ENCODE measurements at places on chromosomes 13 and 19. TPM values are rescaled to one million over a fixed set of nuclear protein-coding genes. Genes with fewer than 3 reads are reported as not detected.

GRCh38 chr19:40596608-40597328, 4.4 kb upstream of the LTBP4 start:
- DNase-seq: no peak

CNMD gene
- not detected for polyA plus RNA-seq

DNA sequence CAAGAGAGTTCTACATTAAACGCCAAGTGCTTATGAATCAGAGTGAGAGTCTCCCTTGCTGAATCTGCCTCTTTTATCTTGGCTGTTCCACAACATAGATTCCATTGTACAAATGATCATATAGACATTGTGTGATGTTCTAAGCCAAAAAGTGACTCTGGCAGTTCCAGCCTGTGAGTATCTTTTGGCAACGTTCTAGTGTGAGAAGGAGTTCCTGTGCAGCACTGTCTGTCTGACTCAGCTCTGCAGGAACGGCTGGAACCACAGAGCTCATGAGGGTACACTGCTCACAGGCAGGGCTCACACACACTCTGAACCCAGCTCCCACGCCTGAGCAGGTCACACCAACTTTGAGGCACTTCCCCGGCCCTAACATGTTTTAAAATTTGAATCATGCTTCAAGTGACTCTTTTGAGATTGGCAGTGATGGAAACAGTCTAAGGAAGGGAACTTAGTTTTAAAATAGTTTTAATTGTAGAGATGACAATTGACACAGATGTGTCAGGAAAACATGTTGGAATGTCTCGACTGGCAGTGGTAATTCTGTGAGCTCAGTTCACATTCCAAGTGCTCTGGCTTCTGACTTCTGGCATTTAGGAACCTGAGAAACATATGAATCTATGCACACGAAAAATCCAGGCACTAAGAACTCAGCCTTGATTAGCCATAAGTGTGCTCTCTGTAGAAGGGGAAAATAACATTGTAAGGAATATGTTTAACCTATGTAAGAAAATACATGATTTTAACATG, 272.0 kb downstream of the UQCRFS1 start:
- no peak for DNase-seq

DNA sequence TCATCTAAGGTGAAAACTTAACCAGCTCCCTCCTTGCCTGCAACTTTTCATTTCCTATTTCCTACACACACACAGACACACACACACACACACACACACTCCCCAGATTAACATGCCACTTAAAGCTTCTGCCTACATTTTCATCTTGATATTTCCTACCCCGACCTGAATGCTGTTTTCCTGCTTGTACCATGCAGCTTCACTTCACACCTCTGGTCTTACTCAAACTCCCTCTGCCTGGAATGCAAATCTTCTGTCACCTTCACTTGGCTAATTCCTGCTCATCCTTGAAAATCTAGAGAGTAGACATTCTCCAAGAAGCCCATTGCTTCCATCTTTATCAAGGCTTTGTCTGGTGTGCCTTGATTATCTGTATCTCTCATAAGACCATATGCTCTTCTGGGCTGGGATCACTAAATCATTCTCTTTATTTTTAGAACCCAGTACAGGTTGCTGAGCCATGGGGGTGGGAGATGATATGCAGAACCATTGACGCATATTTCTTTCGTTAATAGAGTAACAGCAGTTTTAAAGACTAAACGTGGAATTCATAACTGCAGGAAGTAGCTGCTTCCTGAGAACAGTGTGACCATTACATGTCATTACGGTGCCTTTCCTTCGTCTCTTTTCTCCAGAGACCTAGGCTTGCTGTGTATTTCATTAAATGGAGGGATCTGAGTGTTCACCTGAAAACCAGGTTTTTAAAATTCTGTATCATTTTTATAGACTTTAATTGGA, 37.7 kb downstream of the CNMD start:
- DNase-seq: no peak

MAST1 gene
- 0.22 TPM for polyA plus RNA-seq

THSD8 gene
- 3.1 TPM for polyA plus RNA-seq

DNA sequence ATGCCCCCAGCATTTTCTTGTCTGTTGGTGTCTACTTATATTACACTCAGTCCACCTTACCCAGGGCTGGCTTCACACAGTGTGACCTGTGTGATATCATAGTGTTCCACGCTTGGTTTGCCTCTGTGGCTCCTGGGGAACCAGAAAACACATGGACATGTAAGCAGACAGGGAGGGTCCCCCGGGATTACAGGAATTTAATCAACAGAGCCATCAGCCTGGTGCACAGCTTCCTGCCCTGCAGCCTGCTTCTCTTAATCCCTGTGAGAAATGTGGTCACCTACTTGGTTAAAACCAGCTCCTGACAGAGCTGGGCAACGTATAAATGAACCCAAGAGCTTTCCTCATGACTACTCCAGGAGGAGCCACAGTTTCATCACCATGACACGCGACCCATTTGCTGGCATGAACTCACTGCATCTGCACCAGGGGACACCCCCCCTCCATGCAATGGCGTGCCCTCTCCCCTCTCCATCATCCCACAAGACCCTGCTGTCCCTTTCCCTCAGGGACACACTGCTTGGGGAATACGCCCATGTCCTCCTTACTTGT, 152.1 kb downstream of the UQCRFS1 start:
- DNase-seq: no peak

DNA sequence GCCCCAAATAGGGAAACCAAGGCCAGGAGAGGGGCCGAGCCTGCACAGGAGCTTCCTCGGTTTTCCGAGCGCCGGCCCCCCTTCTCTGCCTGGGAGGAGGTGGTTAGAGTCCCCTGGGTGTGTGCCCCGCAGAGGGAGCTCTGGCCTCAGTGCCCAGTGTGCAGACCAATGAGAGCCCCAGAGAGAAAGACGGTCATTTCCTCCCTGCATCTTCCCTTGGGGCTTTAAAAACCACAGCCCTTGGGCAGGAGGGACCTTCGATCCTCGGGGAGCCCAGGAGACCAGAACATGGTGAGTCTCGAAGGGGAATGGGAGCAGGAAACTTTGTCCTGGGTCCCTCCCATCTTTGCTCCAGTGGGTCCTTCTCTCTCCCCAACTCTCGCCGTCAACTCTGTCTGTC, at the start of gene C5AR1:
Gene C5AR1, plus strand, starts transcription at position 254 of the 400 bp plus-strand sequence. Its CDS starts 35 bp downstream, at position 289.
- DNase-seq: no peak

ADGRE3 gene
- polyA plus RNA-seq: not detected

DNA sequence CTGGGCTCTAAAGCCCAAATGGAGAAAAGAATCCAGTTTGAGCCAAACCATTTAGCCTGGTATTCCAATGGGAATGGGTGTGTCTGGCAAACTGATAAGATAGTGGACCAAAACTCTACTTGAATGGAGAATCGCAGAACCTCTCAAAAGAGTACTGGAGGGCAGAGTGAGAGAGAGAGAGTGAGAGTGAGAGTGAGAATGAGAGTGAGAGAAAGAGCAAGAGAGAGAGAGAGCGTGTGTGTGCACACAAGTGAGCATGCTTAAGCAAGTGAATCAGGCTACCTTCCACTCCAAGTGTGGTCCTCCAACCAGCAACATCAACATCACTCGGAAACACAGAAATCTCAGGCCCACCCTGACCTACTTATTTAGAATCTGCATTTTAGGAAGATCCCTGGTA, 58.8 kb downstream of the UQCRFS1 start:
- no peak for DNase-seq

DNA sequence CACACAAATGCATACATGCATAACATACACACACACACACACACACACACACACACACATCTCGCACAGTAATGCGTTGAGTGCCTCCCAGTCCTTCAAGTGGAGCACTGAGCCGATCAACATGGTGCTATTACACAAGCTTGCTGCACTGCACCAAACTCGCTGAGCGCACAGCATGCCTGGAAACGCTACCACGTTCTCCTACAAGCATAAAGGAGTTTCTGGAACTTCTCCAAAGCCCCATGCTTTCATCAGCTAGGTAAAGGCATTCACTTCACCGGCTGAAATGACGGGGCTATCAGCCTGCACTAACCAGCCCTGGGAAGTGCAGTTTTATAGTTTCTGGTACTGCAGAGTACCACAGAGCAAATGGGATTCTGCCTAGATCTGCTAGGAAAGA, 92.7 kb downstream of the FGF14 start:
- no peak for DNase-seq

DNA sequence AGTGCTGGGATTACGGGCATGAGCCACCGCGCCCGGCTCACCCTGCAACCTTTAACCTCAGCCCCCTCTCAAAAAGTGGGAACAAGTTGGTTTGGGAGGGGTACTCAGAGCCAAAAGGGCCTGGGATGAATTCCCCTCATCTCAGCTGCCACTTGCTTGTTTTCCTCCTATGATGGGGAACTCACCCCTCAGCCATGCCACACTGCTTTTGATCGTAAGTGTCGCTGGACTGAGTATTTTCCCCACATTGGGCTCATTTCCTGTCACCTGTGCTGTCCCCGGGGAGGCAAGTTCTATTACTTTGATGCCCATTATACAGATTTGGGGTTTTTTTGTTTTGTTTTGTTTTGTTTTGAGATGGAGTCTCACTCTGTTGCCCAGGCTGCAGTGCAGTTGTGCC, 6.5 kb downstream of the R3HDM4 start:
- no peak for DNase-seq

DNA sequence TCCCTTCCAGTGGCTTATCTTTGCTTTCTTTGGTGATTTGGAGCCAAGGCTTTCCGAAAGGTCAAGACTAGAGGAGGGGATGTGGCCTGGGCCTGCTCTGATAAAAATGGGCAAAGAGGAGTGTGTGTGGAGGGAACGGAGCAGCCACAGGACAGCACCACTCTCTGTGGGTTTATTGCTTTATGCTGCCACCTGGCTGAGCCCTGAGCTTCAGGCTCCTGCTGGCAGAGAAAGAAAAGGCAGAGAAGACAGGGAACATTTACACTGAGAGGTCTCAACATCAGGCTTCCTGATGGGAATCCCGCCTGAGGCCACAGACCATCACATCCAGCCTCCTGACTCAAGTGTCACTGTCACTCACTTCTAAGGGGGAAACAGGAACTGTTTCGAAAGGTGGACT, 9.2 kb upstream of the GSX1 start:
- no peak for DNase-seq

NTF4 gene
- polyA plus RNA-seq: not detected

CDC37 gene
- polyA plus RNA-seq: 81.1 TPM

- peak; percentile 42 for DNase-seq
These were observed 17.3 kb downstream of the PLD3 start for GRCh38 chr19:40365613-40366401.

CCNA1 gene
- polyA plus RNA-seq: not detected

- DNase-seq: no peak
These were observed 30.2 kb upstream of the TFDP1 start for GRCh38 chr13:113554333-113554700.

SIAH3 gene
- not detected for polyA plus RNA-seq

GRCh38 chr13:102648046-102648445, 46.8 kb downstream of the METTL21C start:
- no peak for DNase-seq

DNA sequence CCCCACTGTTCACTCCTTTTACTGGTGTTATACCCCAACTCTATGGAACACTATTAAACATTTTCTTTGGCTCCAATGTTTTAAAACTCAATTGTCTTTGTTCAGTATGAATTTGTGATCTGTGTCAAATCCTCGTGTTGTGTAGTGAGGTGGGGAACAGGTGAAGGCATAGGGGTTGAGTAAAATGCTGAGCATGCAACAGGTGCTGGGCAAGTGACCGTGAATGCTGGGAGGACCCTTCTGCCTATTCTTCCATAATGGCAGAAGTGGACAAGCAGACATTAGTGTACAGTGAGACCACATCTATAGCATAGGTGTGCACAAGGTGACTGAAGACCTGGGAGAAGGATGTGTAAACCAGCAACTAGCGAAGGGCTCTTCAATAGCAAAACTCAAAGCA, 1188.0 kb downstream of the UQCRFS1 start:
- no peak for DNase-seq

CADM4 gene
- polyA plus RNA-seq: not detected

- peak; percentile 88 for DNase-seq
These were observed at the start of gene SHFL for GRCh38 chr19:10085641-10086590. TSS of gene SHFL (plus strand) at chr19:10086317. CDS start at chr19:10086428, 111 bp downstream.

PTPRH gene
- not detected for polyA plus RNA-seq

GRCh38 chr19:50792272-50793250, 2.3 kb downstream of the ACP4 start:
- no peak for DNase-seq

ZNF616 gene
- 4.9 TPM for polyA plus RNA-seq

- DNase-seq: no peak
These were observed 136.2 kb upstream of the RNF113B start for GRCh38 chr13:98313023-98313921.

DNA sequence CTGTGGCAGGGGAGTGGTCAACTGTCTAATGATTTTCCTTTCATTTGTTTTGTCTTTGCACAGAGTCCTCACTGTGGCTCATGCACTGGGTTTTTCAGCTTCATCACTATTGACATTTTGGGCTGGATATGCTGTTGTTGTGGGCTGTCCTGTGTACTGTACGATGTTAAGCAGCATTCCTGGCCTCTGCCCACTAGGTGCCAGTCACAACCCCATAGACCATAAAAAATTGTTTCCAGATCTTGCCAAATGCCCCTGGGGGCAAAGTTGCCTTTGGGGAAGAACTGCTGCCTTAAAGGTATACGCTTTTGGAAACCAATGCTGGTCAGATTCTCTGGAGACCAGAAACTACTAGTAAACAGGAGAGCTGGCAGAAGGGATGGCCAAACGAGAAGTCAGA, 310.4 kb downstream of the SPRY2 start:
- DNase-seq: no peak

ZNF8 gene
- 0.75 TPM for polyA plus RNA-seq

ACP7 gene
- not detected for polyA plus RNA-seq

- no peak for DNase-seq
These were observed 22.5 kb upstream of the ALOX5AP start for GRCh38 chr13:30712536-30713532.

- no peak for DNase-seq
These were observed 100.1 kb downstream of the ERCC5 start for GRCh38 chr13:102945886-102946285.

KLF1 gene
- 0.45 TPM for polyA plus RNA-seq

GRCh38 chr13:27039171-27039701, 132.4 kb downstream of the USP12 start:
- DNase-seq: no peak

GRCh38 chr19:31110336-31110735, 238.9 kb downstream of the TSHZ3 start:
- no peak for DNase-seq

- no peak for DNase-seq
These were observed 13.2 kb downstream of the SLC46A3 start for GRCh38 chr13:28705461-28706083.
